ENCODE measurements at places on chromosomes 1 and 21.

GRCh38 chr1:172585861-172586260 is 52.9 kb downstream of the SUCO start:
- DNase-seq = no peak

DNA sequence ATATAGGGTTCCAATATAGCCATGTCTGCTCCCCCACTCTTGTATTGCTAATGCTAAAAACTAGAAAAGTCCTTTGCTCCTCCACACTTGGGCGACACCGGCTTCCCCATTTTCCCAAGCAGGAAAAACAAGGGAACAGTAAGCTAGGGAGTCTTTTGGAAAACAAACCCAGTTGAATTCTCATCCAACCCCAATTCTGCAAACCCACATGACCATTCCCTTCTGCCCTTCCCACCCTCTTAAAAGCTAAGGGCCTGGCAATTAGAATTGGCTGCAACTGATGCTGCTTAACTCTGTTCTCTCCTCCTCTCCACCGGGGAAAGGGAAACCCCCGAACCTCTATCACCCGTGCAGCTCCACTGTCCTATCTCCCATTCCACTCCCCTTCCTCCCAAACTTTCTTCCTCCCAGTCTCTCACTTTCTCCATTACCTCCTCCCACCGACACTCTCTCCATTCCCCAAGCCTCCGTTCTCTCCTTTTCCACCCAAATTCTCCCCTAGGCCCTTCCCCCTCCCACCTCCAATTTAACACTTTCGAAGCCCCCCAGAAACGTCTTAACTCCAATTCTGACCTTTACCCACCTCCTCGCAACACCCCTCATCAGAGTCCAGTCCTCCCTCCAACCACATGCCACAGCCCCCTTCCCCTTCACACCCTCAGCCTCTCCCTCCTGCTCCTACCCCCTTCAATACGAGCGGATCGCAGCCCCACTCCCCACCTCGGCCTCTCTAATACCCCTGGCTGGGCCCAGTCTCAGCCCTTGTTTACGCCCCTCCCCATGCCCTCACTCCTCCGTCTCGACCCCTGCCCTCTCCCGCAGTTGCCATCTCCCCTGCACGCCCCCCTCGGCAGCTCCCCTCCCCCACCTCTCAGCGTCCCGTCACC is 701 bp downstream of the DEDD start:
- peak; percentile 45 for DNase-seq

DNA sequence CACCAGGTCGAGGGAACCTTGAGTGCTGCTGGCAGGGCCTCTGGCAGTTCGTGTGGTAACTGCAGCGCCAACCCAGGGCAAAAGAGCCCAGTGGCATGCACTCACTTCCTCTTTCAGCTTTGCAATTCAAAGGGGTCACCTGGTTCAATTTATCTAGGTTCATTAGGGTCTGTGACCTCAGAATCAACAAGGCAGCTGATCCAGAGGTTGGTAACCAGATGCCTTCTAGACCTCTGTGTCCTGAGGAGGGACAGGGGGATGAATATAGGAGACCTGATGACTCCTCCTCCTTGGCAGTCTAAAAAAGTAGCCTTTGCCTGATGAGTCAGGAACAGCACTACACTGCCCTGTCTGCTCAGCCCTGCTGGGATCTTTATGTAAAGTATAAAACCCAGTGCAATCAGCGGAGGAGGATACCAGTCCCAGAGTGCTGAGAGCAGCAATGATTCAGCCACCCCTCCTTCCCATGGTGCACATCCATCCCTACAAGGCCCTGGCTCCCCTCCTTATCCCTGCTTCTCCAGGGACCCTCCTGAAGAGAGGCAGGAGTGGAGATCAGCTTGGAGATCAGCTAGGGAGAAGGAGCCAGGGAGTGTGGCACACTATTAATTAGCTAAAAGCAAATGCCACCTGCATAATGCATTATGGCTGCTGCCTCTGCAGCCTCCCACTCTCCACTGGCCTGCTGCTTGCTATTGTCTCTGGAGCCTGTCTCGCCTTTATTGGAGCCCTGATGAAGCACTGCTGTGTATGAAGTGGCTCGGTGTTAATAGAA is 11.2 kb upstream of the FMOD start:
- DNase-seq = no peak

GRCh38 chr1:36771660-36772284 is 262.5 kb downstream of the GRIK3 start:
- DNase-seq = peak; percentile 49

DNA sequence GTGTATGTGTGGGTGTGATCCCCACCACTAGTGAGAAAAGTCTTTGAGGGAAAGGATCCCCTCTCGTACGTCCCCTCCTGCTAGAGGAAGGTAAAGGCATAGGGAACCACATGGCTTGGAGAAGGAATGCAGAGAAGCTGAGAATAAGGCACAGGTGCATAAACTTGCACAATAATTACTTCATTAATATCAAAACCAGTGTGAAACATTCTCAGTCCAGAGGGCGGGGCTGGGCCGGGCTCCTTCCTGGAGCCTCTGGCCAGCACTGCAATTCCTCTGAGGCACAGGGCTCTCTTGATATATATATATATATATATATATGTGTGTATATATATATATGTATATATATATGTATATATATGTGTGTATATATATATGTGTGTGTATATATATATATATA is 162.6 kb downstream of the TSEN15 start:
- no peak for DNase-seq

- DNase-seq = no peak
Measured at GRCh38 chr1:113109908-113110554, 37.0 kb downstream of the LRIG2 start.

DNA sequence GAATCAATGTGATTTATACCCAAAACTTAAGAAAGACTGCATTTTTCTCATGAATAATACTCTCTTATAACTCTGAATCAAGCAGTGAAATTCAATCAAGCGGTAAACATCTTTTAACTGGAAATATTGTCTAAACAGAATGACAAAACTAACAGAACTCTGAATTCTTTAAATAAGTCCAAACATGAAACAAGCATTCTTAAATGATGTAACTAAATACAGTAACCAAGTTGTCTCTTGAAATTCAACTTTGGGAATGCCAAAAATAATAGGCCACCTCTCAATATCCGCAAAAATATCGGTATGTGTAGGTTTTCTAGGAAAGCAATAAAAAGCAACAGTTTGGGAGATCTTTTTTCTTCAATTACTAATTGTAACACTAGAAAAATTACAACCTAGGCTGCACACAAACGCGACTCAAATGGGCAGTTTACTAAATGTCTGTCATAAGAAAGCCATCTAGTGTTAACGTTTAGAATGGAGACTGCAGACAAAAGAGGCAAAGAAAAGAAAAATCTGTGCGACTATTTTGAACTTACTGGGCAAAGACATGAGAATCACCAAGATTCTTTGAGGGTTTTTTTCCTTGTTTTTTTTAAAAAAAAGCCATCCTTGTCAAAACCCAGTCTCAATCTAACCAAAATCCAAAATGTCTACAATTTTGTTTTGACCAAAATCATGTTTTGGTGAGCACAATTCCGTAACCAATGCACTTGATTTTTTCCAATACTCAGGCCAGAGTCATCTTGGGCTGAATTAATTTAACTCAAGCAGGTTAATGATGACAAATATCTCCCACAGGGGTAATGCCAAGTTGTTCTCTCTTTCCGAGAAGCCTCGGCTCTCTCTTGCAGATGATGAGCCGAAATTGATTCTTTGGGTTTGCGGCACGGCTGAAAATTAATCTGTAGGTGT is 1.3 kb downstream of the SIPA1L2 start:
- DNase-seq = peak; percentile 55

All from retina (tissue), 1 donor.